Uterus (tissue), 4 donors: ENCODE measurements at places on chromosomes 12 and 14.

DNA sequence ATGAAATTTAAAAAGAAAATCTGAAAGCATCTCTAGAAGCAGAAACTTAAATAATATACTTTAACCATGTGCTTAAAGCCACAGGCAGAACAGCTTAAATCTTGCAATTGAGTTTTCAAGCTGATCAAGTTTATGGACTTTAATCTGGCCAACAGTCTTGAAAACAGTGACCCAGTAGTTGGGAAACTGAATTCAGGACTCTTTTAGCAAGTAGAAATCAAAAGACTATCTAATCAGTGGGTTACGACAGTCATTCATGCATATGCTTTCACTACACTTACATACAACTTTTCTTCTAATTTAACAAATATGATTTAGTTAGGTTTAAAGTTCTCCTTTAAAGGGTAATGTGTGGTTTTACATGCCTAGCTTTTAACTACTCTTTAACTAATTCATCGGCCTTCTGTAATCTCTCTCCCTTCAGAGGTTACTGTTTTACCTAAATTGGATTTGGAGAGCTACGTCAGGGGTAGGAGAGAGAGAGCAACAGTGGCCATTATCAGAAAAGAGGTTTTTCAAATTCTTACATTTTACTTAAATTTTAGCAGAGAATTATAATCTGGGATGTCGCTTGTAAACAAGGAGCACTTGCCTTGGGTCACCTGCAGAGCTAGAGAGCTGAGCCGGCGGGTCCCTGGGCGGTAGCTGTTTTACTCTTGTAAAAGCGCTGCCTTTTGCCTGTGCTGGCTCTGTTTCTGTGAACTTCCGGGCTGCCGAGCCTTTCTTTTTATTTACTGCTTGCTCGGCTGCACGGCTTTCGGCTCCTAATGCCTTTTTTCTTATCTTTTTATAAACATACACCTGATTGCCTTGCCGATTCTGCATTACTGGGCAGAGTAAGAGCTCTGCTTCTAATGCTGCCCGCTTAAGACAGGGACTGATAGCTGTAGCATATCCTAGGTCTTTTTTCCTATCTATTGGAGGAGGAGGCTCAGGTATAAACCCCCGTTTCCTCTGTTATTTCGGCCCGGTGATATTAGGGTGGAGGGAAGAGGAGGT is 17.4 kb upstream of the LYZ start:
- no peak for DNase-seq

- no peak for DNase-seq
These were observed 32.4 kb downstream of the ANO2 start for GRCh38 chr12:5912437-5913334.

GRCh38 chr14:28577711-28578131 is 188.9 kb upstream of the FOXG1 start:
- no peak for DNase-seq

- DNase-seq: no peak
These were observed 67.0 kb upstream of the SAV1 start for GRCh38 chr14:50734950-50735695.
